ENCODE measurements at places on chromosomes 7 and 10. TPM values are rescaled to one million over a fixed set of nuclear protein-coding genes. Genes with fewer than 3 reads are reported as not detected.

PTPRN2 gene
- total RNA-seq: not detected

CALHM3 gene
- not detected for total RNA-seq

SFR1 gene
- 16.5 TPM for total RNA-seq

OR9A2 gene
- total RNA-seq: not detected

ITGB8 gene
- 12.3 TPM for total RNA-seq

OR2A42 gene
- total RNA-seq: not detected

AP1S1 gene
- 164 TPM for total RNA-seq

GRCh38 chr7:129729511-129729910 is 118.0 kb downstream of the NRF1 start:
- DNase-seq: no peak

DNA sequence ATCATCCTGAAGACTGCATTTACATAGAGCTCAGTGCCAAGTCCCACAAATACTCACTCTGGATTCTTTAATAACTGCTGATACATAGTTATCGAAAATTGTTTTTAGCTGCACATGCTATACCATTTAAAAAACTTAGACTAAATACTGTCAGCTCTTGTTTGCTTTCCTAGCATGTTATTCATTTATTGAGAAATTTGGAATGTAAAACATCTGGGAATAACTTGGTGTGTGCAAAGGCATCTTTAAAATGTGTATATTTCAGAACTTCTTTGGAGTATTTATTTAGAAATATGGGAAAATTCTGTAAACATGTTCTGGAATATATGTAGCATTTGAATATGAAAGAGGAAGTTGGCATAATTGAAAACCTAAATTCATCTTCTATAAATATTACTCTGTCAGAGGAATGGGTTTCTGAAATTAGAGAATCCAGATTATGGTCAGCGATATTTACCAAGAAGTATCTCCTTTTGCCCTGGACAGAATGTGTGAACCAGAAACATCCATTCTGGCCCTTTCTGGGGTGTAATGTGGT is 119.7 kb downstream of the ARID5B start:
- DNase-seq: no peak

DNA sequence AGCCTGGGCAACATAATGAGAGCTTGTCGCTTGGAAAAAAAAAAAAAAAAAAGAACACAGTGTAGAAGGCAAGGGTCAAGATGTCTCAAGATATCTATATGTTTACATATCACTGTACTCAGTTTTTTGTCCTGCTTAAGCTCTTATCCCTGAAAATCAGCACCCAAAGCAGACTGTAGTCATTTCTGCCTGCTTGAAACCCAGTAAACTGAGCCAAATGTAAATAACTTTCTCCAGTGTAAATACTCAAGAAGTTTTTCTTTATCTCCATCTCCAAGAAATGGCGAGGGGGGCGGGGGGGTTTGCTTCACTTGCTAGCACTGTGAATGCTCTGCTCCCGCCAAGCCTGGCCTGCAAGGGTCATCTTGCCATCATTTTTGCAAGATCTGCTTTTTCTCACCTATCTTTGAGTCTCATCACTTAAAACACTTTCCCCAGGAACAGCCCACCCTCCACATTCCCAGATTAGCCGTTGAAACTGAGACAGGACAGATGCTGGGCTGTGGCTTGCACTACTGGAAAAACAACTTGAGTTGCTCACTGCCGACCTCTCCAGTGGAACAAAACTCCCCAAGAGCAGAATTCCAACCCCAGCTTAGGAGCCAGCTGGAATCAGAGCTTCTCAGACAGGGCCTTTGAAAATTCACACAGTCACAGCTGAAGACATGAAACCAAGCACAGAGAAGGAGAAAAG is 54.6 kb downstream of the AFAP1L2 start:
- no peak for DNase-seq

GRCh38 chr7:72924386-72924732 is 536 bp upstream of the POM121 start:
- DNase-seq: no peak

- DNase-seq: no peak
These were observed 127.6 kb downstream of the OAT start for GRCh38 chr10:124291001-124291701.

- no peak for DNase-seq
These were observed 36.7 kb upstream of the ABLIM1 start for GRCh38 chr10:114694752-114695151.

DNA sequence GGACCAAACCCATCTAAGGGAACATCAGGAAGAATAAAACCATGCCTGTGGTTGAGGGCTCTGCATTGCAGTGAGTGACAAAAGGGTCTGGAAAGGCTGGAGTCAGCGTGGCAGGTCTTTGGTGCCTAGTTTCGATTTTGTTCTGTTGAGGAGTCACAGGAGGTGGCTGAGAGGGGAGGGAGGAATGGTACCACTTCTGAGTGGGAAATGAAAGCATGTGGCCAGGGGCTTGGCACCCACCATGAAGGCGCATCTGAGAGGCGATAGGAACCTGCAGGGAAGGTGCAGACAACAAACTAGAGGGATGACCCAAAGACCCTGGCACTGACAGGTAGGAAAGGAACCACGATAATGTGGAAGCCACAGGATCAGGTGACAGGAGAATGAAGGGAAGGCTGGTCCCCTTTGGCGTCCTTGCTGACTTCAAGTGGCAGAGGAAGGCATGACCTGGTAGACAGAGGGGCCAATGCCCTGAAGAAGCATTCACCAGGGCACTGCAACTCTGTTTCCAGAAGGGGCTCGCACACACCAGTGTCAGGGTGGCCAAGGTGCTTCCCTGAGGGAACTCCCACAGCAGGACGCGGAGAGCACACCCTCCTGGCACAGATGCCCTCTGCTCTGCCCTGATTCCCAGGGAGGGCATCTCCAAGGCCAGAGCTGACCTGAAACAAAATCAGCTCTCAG is 41.7 kb downstream of the HIPK2 start:
- no peak for DNase-seq

GRCh38 chr7:157565201-157565626 is 228.4 kb downstream of the DNAJB6 start:
- no peak for DNase-seq

Data from foreskin keratinocyte (primary cell).